Naive thymus-derived CD4-positive, alpha-beta T cell (primary cell): ENCODE measurements at places on chromosomes 2 and 18. TPM values are rescaled to one million over a fixed set of nuclear protein-coding genes. Genes with fewer than 3 reads are reported as not detected.

GRCh38 chr2:175309799-175310198, 128.3 kb upstream of the ATP5MC3 start:
- no peak overlapping the region for H3K4me3 ChIP-seq
- no peaks in the 10 kb centered on the region for H3K27me3 ChIP-seq
- no peak for DNase-seq

DNA sequence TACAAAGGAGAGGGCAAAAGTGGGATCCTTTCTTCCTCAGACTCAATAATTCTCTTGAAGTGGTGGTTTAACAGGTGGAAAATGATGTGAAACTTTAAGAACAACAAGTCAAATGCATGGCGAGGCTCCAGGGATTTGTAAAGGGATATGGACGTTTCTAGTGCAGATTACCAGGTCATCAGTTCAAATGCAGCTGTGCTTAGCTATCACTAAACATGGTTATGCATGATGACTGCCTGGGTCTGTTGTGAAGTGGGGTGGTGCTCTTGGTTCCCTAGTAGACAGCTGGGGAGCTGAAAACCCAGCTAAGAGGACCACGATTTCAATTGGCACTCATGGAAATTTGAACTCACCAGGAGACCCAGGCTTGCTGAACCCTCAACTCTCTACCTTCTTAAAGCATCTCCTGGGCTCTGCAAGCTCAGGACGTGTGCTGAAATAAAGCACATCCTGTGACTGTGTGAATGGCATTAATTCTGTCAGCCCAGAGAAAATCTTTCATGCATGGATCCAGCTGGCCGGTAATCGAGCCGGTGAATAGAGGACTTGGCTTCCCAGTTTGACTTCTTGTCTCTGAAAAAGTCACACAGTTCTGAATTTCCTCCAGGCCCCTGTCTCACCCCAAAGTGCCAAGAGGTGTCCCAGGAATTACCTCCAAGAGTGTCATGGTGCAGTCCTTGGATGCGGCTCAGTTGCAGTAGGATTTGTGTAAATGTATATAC, 146.1 kb downstream of the MTX2 start:
- no peak overlapping the region for H3K27ac ChIP-seq
- H3K27me3 ChIP-seq: peaks cover 8% of the 10 kb centered on the region
- no peak overlapping the region for H3K4me3 ChIP-seq
- DNase-seq: no peak
- H3K4me1 ChIP-seq: no peaks in the 10 kb centered on the region

COLEC12 gene
- total RNA-seq: not detected

AMER3 gene
- not detected in 2 replicates for total RNA-seq
